ENCODE measurements at places on chromosomes 6 and 20. TPM values are rescaled to one million over a fixed set of nuclear protein-coding genes. Genes with fewer than 3 reads are reported as not detected.

DNA sequence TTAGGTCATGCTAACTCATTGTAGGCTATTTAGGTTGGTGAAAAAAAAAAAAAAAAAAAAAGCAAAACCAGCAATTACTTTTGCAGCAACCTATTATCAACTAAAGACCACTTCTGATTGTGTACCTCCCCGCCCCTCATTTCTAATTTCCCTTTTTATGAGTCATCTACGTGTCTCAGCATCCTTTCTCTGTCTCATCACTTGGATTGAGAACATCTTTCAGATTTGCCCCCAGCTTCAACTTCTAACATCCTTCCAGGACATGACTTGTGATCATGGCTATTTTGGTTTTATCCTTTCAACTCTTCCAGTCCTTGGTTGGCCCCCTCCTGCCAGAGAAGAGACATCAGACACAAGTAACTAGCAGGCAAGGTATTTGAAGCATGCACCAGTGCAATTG lies 156.7 kb upstream of the CCN2 start:
- no peak for DNase-seq

DNA sequence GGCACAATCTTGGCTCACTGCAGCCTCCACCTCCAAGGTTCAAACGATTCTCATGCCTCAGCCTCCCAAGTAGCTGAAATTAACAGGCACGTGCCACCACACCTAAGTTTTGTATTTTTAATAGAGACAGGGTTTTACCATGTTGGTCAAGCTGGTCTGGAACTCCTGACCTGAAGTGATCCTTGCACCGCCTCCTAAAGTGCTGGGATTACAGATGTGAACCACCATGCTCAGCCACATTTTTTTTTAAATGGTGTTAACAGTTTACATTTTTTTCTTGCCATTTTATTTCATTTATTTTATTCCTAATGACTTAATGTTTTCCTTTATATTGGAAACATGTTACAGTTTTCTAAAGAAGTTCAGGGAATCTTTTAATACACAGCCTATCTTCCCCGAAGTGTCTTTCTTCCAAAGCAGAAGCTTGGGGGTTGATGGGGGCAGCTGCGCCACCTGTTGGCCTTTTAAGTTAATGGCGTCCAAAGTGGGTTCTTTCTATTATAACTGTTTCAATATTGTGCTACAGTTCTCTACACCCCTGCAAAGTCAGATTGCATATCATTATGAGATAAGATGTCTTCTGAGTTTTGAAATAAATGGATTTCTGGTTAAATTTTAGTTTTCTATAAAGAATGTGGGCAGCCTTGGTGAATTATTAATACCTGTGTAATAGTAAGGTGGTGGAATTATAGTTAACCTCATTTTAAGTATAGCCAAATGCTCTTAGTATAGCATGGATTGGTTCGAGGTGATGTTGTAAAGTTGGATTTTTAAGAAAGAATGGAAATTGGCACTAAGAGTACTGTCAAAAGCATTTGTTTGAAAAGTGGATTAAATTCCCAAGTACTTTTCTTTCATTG lies 42.0 kb upstream of the PLCG1 start:
- peak; percentile 52 for DNase-seq

GRCh38 chr20:24289737-24290481 lies 179.5 kb upstream of the SYNDIG1 start:
- DNase-seq = no peak

DNA sequence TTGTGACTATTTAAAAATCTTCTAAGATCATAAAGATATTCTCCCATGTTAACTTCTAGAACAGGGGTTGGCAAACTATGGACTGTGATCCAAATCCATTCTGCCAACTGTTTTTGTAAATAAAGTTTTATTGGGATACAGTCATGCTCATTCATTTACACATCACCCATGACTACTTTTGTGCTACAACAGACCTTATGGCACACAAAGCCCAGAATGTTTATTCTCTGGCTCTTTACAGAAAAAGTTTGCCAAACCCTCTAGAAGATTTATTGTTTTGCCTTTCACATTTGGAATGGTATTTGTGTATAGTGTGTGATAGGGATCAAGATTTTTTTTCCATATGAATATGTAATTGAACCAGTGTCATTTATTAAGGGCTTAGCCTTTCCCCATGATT lies 341.7 kb downstream of the CD83 start:
- DNase-seq = no peak

DNA sequence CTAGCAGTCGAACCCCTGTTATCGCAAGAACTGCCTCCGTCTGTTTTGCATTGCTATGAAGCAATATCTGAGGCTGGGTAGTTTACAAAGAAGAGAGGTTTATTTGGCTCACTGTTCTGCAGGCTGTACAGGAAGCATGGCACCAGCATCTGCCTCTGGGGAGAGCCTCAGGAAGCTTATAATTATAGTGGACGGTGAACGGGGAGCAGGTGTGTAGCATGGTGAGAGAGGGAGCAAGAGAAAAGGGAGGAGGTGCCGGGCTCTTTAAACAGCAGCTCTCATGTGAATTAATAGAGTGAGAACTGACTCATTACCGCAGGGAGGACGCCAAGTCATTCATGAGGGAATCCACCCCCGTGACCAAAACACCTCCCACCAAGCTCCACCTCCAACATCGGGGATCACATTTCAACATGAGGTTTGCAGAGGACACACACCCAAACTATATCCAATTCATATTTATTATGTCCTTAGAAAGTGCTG lies 172.6 kb upstream of the KCNG1 start:
- no peak for DNase-seq

GRCh38 chr6:26349964-26350857 lies 14.8 kb upstream of the BTN3A2 start:
- DNase-seq = no peak

DNA sequence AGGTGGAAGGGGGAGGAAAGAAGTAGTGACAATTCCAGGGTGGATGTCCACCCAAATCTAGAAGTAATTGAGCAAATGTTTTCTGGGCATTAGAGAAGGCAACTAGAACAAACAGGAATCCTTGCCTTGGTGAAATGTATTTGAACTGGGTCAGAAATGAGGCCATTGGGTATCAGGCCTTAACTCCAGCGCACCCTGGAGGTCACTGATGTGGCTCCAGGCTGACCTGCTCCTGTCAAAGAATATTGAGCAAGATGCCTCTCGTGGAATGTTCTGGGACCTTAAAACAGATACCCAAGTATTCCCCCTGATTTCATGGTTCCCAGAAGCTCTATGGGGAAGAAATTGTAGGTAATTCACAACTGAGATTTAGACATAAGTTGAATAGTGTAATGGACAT lies 6.9 kb downstream of the HLA-DPB1 start:
- peak; percentile 67 for DNase-seq

DNA sequence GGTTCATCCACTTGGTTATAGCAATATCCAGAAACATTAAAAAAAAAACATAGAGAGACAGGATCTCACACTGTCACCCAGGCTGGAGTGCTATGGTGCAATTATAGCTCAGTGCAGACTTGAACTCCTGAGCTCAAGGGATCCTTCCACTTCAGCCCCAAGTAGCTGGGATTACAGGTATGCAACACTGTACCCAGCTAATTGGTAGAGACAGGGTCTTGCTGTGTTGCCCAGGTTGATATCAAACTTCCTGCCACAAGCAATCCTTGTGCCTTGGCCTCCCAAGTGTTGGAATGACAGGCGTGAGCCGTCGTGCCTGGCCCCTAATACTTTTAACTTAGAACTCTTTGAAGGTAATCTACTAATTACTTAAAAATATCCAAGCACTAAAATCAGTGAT lies 818 bp upstream of the SLC17A1 start:
- no peak for DNase-seq

DNA sequence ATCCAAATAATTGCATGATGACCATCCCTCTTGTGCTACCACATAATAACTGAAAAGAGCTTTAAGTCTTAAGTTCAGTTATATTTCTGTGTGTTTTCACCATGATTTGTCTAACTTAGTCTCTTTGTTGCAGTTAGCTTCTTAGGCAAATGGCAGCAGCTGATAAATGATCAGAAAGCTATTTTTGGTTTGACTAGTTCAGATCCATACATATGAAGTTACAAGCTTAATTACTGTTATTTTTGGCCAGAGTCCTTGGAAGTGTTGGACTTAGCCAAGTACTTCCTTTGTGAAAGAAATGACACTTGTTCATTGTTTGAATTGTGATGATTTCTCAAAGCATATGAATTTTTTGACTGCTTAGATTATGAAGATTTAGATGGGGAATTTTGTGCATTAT lies 54.2 kb downstream of the HIVEP1 start:
- no peak for DNase-seq

GRCh38 chr6:13355999-13356785 lies 27.9 kb upstream of the TBC1D7 start:
- DNase-seq = no peak

- peak; percentile 94 for DNase-seq
Measured at GRCh38 chr6:33298773-33299236, at the start of gene RGL2. Gene RGL2, minus strand, starts transcription at chr6:33298942. Its CDS starts 332 bp downstream, at chr6:33298610.

Gene UBE2C
- 0.42 TPM for total RNA-seq

Gene GRM1
- not detected for total RNA-seq

Gene TMEM244
- not detected for total RNA-seq

Gene ZBTB46
- 6.4 TPM for total RNA-seq

Gene SOX18
- 50.8 TPM for total RNA-seq

Gene MATN4
- not detected for total RNA-seq

Gene SLC22A7
- not detected for total RNA-seq

Gene STAU1
- total RNA-seq = 57.5 TPM

Gene TCF21
- 0.11 TPM for total RNA-seq

Gene SPATA25
- total RNA-seq = 2.4 TPM

Gene NOTCH4
- total RNA-seq = 16.6 TPM

Gene PSORS1C2
- not detected for total RNA-seq
